ENCODE measurements at places on chromosomes 2 and 18.

DNA sequence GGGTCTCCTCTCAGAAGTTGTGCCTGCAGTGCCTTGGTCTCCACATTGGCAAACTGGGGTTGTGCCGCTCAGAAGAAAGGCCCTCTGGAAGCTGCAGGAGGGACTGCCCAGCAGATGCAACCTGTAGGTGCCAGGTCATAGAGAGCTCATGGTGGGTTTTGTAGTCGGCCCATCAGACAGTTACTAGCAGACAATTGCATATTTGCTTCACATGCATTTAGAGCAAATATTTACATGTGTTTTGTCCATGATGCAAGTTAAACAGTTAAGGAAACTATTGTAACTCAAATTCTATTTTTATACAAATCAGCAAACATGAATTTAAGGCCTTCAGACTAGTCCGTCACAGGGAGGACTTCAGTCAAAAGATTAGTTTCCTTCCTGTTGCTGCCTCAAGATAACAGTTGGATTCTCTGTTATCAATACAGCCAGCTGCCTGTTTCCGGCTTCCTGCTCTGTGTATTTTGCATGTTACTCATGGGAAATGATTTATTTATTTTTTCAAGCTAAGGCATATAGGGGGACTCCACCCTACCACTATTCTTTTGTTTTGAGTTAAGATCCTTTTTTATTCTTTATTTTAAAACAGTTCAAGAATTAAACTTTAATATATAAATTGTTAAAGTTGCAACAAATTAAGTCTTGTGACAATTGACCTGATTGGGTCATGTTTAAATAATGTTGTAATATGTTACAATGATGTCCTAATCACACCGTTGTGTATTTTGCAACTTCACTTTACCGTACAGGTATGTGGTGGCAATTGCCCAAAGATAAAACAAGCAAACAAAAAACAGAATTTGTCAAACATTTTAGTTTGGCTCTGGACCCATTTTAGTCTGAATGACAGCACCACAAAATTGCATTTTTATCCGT lies 133.5 kb downstream of the SPTBN1 start:
- peak; percentile 69 for DNase-seq

DNA sequence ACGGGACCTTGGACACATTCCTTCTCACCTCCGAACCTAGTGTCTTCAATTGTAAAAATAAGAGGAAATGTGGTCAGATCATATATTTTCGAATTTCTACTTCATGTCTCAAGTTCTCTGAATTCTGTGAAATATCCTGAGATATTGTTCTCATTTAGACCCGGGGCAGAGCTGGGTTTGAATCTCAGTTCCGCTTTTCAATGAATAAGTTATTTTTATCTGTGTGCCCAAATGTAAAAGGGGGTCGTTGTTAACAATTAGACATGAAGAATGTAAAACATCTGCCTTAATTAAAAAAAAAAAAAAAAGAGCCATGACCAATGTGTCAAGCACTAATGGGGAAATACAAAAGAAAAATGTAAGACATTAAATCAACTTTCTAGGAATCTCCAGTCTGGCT lies 48.9 kb upstream of the BCL11A start:
- no peak for DNase-seq

- no peak for DNase-seq
These were observed 271.2 kb downstream of the LPIN1 start for GRCh38 chr2:12017499-12018157.

DNA sequence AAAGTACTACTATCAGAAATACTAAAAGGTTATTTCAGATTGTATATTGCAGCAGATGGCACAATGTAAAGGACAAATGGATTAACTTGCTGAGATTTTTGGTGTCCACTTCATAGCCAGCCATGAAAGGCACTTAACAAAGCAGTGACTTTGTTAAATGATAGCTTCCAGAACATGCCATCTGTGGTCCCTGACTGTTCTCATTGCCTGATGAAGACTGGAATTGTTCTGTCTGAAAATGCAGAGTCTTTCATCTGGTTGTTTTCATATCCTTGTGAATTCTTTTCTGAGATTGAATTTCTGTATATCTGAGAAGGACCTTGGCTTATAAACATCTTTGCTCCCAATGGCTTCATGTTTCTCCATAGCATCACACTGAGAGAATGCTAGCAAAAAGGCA lies 44.4 kb upstream of the LRRTM1 start:
- DNase-seq = no peak

DNA sequence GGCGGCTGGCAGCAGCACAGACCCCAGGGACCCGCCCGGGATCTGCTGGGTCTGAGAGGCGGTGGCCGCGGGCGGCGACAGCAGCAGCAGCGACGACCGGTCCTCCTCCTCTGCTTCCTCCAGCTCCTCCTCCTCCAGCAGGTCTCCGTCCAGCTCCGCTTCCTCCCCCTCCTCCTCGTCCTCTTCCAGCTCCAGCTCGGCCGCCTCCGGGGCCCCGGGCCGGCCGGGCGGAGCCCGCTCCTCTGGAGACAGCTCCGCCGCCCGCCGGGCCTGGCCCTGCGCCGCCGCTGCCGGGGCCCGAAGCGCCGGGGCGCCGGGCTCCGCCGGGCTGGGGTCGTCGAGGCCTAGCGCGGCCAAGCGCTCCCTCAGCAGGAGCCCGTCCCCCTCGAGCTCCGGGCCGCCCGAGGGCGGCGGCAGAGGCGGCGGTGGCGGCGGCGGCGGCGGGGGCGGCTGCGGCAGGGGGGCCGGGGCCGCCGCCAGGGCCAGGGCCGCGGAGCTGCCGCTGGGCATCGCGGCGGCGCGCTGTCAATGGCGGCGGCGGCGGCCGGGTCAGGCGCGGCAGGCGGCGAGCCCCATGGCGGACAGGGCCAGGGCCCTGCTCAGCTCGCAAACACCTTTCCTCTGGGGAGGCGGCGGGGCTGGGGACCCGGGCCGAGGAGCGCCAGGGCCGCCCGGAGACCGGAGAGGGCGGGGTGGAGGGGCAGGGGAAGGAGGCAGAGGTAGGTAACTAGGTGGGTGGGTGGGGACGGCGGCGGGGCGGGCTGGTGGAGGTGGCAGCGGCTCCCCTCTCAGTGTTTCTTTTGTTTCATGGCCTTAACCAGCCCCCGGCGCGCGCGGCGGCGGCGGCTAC lies 445 bp downstream of the MEX3C start:
- DNase-seq = no peak

DNA sequence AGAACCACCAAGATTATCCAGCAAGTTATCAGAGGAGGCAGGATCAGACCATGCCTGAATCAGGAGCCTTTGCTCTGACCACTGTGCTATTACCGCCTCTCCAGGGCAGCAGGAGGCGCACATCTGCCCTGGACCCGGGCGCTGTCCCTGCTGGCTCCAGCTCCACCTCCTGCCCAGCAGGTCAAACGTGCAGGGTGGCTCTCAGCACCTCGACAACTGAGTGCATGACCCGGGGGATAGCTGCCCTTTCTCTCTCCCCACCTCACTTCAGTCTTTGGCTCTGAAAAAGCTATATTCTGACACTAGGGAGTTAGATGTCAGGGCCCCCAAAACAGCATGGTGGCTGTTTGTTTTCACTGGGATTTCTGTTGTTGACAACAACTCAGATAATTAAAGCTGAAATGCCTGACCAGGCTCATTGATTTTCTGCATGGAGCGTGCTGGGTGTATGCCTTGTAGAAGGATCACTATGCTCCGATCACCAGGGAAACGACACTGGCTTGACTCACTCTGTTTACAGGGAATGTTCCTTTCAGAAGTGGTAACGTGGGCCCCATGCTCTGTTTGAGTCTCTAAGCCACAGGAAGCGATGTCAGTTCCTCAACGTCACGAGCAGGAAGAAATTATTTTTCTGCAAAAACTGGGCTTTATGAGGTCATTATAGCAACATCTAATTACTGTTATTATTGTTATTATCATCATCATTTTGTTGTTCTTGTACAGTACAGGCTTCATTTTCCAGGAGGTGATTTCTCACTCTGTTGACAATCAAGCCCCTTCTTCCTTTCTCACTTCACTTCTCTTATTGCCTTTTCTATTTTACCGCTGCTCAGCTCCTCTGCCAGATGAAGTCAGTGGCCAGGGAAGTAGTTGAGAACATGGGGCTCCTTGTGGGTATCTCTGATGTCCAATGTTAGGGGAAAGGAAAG lies 125.6 kb downstream of the PLB1 start:
- DNase-seq = peak; percentile 79

GRCh38 chr18:79681484-79682387 lies 2.1 kb downstream of the CTDP1 start:
- no peak for DNase-seq

- no peak for DNase-seq
These were observed 552.1 kb downstream of the XIRP2 start for GRCh38 chr2:167440382-167440781.

- no peak for DNase-seq
These were observed 78.7 kb downstream of the GBX2 start for GRCh38 chr2:236089271-236090026.

- DNase-seq = no peak
These were observed 852.3 kb upstream of the CRIM1 start for GRCh38 chr2:35503311-35503710.

GRCh38 chr2:68774569-68775271 lies 40.1 kb downstream of the ARHGAP25 start:
- no peak for DNase-seq

DNA sequence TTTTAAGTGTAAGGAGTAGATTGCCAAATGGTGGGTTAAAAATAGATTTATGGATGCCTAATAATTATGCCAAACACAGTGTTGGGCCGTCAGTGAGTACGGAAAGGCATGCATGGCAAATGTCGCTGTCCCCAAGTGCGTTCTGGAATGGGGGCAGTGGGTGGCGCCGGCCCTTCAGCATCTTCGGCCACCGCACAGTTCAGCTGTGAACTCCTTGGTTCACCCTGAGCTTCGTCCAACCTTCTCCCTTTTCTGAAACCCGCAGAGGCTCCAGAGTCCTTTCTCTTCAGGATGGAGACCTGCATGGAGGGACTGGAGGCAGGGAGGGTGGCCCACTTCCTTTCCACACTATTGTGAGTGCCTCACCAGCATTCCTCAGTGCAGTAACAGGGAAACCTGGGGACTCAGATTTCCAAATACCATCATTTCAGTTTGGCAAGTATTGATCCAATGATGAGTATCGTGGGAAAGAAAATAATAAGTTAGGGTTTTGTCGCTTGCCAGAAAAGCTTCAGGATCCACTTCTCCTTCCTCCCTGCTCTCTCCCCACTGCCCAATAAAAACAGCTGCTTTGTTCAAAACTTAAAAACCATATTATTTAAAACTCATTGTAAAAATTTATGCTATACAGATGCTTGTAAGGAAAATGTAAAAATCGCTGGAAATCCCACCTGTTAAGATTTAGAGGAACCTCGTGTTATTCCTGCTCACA lies 74.6 kb upstream of the TXNDC2 start:
- DNase-seq = no peak

DNA sequence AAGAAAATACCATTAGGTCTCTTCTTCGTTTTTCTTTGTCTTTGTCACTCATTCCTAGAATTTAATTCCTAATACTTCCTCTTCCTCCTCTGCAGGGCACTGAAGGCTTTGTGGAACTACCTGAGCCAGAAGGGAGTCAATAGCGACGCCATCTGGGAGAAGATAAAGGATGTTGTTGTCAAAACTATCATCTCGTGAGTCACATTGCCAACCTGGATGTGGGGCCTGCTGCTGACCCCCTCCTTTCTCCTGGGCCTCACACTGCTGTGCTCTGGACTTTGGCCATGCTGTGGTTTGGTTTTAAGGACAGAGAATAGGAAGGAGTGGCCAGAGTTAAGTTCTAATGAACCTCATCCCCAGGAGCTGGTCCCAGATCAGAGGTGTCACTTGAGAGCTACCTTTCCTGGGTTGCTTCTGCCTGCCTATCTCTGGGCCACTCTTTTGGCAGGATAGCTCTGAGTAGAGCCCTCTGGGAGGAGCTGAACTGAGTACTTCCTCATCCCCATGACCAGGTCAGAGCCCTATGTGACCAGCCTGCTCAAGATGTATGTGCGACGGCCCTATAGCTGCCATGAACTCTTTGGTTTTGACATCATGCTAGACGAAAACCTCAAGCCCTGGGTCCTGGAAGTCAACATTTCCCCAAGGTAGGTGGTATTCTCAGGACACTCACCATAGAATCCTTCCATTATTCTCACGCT lies 33.1 kb upstream of the CYP27A1 start:
- peak; percentile 24 for DNase-seq

DNA sequence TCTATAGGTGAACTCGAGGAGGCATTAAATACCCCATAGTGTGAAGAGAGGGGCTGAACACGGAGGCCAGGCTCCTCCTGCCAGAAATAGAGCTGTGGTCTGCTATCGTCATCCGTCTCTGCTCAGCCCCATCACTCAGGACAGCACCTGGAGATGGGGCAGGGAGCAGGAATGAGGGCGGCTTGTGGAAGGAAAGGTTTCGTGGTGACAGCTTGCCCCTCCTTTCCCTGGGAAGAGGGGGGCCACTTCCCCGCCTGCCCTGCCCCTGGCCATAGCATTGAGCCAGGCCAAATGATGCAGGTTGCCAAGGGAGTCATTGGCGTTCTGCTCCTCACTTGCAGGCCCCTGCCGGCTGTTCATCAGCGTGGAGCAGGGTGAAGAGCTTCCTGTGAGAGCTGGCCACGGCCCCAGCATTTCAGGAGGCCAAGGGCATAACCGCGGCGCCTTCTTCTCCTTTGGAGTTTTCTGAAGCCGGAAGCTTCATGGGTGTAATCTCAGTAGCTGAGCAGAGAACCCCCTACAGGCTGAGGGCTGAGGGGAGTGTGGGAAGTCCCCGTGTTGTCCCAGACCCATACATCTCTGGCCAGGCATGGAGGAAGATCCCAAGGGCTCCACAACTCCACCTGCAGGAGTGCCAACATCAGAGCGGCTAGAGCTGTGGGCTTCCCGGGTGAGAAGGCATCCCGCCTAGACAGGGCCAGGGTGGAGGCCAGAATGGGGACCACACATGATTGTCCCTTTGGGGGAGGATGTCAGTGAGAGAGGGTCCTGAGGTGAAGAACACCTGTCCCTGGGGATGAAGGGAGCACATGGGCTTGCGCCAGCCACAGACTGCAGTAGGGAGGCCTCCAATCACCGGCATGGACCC lies 112.5 kb upstream of the GLI2 start:
- no peak for DNase-seq

- DNase-seq = peak; percentile 77
These were observed 66.8 kb upstream of the ASAP2 start for GRCh38 chr2:9139491-9140443.

GRCh38 chr2:188523919-188524318 lies 232.2 kb downstream of the GULP1 start:
- DNase-seq = no peak

DNA sequence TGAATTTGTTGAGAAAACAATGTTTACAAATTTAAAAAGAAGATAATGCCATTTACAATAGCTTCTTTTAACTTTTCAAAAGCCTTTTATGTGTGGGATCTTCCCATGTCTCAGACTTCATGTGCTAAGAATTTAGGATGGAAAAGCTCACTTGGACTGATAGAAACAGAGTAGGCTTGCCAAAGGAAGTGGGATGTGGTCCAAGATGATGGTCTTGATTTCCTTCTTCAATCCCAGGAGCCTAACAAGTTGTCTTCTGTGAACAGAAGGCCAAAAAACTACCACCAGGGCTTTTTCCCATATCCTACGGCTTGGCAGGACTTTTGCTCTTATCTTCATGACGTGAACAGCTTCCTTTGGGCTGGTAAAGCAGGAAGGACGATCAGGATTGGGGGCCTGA lies 9.5 kb downstream of the CXCR4 start:
- DNase-seq = no peak

Data from HuH-7 (cell line).